ENCODE measurements at places on chromosomes 7 and 10.

GRCh38 chr10:6711408-6711841 lies 131.3 kb upstream of the PRKCQ start:
- DNase-seq = no peak

GRCh38 chr7:40199076-40199802 lies 64.4 kb downstream of the SUGCT start:
- no peak for DNase-seq

- DNase-seq = no peak
Measured at GRCh38 chr10:22340329-22341189, 4.7 kb upstream of the SPAG6 start.

- DNase-seq = no peak
Measured at GRCh38 chr7:1238931-1239802, 6.5 kb downstream of the UNCX start.

DNA sequence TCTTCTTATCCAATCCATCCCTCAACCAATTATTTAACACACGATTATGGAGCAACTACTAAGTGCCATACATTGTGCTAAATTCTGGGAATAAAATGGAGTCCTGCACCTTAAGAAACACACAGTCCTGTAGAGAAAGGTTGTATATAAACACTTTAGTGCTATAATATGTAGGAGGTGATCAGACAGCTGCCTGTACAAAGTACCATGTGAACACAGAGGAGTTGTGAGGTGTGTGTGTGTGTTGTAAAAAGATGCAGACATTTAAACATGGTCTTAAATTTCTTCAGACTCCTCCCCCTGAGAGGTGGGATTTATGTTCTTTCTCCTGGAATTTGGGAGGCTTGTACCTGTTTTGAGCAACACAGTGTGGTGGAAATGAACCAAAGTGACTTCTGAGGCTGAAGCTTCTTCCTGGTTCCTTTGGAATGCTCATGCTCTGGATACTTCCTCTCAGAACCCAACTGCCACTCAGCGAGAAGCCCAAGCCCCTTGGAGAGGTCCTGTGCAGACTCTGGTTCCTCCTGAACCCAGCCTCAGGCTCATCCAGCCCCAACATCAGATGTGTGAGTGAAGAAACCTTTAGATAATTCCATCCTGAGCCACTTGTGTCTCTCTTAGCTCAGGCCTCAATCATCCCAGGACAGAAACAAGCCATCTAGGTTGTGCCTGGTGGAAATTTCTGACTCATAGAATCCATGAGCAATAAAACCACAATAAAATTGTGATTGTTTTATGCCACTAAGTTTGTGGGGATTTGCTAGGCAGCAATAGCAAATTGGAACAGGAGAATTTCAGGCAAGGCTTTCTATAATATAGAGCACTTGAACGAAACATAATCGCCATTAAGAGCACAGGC lies 161.2 kb upstream of the FAM3C start:
- DNase-seq = no peak

DNA sequence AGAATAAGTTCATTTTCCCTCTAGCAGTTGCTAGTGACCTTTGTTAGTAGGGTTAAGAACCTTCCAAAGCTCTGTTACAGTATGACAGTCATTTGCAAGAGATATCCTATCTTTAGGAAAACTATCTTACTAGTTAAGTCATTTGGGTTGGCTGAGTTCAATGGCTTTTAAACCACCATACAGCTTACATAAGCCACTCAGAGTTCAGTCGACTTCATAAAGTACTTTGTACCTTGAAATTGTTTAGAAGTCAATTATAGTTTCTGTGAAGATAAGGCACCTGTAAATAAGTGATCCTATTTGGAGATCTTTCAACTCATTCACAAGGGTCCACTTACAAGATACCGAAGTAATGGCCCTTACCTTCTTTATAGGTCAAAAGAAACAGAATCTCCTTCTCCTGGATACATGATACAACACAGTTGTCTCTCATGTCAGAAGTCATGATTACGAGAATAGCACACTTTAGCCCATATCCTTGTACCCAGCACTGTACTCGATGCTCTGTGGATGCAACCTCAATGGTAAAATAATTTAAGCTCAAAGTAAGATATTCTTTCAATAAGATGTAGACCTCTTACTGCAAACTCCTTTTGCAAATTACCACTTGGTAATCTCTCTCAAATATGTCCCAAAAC lies 11.9 kb upstream of the ABCC2 start:
- no peak for DNase-seq

DNA sequence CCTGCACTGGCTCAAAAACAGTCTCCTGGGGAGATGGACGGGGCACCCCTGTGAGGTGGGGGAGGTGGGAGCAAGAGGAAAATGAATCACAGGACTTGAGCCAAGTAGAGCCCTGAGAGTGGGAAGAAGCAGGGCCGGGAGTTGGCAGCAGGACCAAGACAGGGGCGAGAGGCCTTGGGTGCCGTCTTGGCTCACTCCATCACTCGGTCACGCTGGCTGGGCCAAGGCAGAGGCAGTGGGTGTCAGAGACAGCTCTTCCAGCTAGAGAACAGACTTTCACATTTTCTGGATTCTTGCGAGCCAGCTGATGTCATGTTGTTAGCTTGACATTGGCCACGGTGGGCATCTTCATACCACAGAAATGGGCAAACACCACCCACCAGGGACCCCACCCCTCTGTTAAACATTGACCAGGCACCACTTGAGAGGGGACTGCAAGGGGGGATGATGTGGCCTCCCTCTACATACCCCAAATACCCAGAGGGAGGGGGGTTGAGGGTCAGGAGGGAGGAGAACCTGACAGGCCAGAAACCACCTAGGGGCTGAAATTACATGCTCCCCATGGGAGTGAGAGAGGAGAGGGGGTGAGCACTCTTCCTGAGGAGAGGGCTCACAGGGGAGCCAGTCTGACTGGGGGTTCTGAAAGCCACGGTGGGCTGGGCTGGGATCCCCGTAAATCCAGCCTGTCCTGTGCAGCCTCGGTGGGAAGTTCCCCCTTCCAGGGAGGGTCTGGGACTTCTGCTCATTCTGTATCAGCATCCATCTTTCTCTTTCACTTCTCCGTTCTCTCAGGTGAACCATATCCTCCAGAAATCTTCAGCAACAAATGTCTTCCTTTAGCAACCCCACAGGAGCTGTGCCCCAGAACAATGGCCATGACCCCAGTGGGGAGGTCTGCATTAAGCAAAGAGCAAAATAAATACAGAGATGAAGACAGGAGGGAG lies 19.6 kb downstream of the CAMK2B start:
- DNase-seq = no peak

DNA sequence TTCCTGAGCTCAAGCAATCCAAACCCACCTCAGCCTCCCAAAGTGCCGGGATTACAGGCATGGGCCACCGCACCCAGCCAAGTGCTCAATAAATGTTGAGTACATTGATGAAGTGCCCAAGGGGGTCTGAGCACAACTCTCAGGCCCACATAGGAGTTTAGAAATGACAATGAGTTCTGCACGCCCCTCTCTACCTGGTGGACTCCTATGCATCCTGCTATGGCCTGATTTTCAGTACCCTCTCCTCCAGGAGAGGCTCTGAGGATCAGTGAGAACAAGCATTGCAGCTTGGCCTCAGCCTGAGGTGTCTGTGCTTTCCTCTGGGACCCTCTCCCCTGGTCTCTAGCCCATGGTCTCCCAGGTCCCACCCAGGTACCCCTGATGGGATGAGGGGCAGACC lies 20.9 kb upstream of the GRIFIN start:
- DNase-seq = no peak

- no peak for DNase-seq
Measured at GRCh38 chr10:100987685-100988049, 324 bp downstream of the TWNK start.
